ENCODE measurements at places on chromosomes 5 and 9.

DNA sequence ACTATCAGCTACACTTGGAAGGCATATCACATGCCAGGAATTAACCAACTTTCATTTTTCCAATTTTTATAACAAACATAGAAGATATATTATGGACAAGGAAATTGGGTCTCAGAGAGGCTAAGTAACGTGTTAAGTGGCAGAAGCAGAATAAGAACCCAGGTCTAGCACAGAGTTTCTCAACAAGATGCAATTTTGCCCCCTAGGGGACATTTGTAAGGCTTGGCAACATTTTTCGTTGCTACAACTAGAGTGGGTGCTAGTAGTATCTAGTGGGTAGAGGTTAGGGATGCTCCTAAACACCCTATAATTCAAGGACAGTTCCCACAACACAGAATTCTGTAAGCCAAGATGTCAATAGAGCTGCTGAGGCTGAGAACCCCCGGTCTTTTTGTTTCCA lies 180.6 kb downstream of the SNCAIP start:
- no peak for DNase-seq

DNA sequence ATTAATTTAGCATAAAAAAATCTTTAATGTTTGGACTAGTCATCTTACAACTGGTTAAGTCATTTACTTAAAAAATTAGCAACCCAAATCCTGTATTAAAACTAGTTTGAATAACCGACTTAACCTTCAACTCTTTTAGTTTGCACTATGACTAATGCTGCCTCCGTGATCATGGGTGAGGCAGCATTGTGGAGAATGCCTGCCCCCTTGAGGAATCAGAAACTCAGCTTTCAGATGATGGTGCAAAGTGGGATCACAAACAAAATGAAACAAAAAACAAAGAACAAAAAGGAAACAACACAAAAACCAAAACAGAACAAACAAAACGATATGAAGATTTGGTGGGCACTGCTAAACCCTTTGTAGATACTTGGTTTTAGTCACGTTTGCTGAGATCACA lies 127.0 kb upstream of the PALM2AKAP2 start:
- no peak for DNase-seq

DNA sequence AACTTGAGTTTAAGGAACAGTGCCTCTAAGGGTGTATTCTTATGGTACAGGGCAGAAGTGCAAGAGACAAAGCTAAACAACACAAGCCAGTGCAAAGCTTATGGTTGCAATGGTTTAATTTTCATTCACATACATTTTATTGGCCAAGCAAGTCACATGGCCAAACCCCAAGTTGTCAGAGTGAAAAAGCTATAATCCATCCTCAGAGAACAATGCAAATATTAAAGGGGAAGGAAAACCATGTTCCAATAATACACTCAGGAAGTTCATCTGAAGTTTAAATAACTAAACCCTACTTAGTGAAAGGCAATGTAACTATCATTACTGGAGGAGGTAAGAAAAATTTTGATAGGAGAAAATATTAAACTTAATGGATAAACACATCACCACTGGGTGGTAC lies 26.6 kb upstream of the TLR4 start:
- no peak for DNase-seq

DNA sequence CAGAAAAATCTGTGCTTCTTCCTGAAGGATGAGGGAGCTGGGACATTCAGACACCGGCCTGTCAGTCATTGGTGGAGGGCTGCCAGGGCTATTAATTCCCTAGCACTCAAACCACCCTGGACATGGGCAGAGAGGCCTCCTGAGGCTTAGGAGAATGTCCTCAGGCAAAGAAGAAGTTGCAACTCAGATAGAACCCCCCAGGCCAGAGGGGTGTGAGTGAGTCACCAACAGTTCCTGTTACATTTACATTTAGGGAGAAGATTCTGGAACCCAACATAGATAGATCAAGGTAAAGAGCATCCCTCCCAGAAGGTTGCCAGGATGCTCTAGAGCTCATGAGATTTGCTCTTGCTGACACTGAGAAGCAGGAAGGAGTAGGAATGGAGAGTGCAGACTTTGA lies 29.2 kb upstream of the SYK start:
- peak; percentile 57 for DNase-seq

DNA sequence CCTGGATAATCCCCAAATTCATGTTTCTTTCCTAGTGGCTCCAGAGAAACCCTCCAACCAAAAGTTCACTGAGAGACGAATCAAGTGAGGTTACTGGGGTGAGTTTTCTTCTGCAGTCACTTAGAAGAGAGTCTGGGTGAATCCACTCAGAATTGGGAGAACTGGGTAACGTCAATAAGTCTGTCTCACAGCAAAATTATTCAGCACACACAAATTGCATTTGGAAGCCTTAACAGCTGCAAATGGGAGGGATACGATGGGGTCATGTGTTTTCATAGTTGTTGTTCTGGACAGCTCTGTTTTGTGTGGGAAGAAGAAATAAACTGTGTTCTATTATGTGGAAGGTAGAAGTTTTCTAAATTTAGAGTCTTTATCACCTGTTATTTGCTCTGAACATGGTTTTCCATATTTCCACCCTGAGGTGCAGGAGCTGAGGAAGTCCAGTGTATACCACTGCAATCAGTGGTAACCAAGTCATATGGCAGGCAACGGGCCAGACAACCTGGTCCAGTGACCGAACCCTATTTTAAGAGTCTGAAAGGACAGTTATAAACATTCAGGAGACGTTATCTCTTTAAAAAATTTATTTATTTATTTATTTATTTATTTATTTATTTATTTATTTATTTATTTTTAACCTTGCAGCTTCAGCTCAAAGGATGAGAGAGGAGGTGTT lies 21.9 kb downstream of the MARCHF3 start:
- DNase-seq, result no peak

- no peak for DNase-seq
Observed at GRCh38 chr9:69922646-69923045, 102.0 kb downstream of the CFAP95 start.

DNA sequence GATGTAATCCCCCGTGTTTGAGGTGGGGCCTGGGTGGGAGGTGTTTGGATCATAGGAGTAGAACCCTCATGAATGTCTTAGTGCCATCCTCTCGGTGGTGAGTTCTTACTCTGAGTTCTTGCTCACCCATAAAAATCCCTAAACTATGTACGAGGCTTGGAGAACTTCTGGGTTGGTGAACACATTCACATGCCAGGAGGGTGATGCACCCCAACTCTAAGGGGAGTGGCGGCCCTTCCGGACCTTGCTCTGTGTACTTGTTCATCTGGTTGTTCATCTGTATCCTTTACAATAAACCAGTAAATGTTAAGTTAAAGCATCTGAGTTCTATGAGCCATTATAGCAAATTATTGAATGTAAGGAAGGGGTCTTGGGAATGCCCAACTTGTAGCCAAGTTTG lies 36.0 kb upstream of the RIC1 start:
- no peak for DNase-seq

DNA sequence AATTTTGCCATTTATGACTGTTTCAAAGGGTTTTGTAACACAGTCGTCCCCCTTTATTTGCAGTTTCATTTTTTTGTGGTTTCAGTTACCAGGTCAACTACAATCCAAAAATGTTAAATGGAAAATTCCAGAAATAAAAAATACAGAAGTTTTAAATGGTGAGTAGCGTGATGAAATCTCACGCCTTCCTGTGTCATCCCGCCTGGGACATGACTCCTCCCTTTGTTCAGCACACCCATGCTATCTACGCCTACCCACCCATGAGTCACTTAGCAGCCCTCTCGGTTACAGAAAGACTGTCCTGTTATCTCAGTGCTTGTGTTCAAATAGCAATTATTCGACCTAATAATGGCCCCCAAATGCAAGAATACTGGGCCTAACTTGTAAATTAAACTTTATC lies 765.3 kb upstream of the ADAMTS16 start:
- no peak for DNase-seq

- DNase-seq, result no peak
Observed at GRCh38 chr9:70935856-70936255, 185.6 kb downstream of the TRPM3 start.

GRCh38 chr9:31912636-31913035 lies 471.8 kb upstream of the ACO1 start:
- DNase-seq, result no peak

DNA sequence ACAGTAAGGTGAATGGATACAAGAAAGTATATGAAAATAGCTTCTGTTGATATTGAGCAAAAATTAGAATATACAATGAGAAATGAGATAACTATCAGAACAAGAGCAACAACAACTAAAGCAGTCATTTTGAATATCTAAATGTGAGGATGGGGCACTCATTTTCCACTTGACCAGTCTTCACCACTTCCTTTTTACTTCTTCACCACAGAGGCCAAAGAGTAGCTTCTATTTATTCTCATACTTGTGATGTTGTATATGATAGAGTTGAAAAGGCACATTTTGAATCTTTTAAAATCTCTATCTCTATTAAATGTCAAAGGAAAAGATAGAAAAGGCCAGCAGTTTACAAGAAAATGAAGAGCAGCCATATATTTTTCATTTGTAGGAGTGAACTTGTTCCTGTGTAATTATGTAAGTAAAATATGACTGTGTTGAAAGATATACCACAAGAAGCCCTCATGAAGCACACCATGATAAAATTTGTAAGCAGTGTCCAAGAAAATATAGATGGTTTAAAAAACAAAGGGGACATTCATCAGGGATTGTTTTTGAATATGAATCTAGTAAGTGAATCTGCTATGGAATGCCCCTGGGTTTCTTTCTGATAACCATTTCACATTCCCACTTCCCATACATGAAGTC lies 39.2 kb downstream of the ADAMTS19 start:
- no peak for DNase-seq

DNA sequence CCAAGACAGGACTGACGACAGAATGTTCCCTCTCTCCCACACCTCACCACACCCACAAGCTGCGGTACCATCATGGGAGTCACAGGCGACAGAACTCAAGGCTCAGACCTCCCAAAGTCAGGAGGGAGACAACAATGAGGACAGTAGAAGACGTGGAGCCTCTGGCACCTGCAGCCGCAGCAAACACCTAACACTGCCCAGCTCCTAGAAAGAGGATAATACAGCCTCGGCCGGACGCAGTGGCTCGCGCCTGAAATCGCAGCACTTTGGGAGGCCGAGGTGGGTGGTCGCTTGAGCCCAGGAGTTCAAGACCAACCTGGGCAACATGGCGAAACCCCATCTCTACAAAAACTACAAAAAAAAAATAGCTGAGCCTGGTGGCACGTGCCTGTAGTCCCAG lies 13.2 kb upstream of the PRDM12 start:
- no peak for DNase-seq

DNA sequence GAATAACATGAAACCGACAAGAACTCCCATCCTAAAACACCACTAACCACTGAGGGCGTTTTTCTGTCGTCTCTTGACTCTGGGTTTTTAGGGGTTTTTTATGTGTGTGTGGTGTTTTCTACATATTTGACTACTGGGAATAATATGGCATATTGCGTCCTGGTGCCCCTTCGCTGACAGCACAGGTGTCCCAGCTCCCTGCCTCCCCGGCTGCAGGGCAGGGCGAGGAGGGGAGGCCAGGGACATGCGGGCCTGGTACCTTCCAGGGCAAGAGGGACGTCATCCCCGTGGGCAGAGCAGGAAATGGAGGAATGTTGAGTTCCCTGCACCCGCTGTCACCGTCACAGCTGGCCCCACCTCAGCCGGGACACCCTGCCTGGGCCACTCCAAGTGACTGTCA lies 34.8 kb downstream of the VAV2 start:
- no peak for DNase-seq

DNA sequence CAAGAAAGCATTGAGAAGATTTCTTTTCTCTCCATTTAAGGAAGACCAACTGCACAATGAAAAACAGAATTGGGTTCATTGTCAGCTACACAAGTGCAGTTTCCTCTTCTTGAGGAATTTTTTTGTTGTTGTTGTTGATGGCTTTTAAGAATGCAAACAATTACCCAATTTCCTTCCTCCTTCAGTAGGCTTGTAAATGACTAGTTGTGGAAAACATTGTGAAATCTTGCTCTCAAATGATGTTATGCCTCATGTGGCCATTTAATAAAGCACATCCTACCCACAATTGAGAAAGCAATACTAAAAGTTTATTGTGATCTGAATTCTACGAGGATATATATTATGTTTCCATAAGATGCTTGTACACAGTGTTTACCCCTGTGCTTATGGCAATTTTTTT lies 171.6 kb downstream of the FAM174A start:
- DNase-seq, result peak; percentile 88

GRCh38 chr5:6446626-6447309 lies 1.9 kb upstream of the UBE2QL1 start:
- DNase-seq, result no peak

DNA sequence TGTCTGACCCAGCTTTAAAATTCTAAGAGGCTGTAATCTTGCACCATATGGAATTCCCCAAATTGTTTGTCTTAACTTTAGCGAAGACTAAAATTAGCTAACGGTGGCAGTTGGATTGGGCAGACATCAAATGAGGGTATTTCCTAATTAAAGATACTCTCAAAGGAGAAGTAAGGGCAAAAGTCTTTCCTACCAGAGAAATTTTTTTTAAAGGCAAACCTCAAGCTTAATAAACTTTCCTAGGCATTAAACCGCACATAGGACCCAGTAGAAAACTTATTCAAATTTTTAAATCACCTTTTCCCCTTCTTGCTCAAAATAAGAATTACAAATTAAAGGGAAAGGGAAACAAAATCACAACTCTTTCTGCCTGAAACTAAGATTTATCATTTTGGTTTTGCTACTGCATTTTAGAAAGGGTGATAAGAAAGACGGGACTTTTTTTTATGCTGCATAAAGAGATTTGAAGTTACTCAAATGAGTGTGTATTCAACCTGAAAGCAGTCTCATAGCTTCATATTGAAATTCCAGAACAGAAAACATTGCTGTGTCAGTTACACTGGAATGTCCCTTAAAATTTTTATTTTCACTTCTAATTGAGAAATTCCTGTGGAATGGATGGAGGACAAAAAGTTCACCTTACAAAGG lies 189.1 kb upstream of the PTGER4 start:
- peak; percentile 85 for DNase-seq

DNA sequence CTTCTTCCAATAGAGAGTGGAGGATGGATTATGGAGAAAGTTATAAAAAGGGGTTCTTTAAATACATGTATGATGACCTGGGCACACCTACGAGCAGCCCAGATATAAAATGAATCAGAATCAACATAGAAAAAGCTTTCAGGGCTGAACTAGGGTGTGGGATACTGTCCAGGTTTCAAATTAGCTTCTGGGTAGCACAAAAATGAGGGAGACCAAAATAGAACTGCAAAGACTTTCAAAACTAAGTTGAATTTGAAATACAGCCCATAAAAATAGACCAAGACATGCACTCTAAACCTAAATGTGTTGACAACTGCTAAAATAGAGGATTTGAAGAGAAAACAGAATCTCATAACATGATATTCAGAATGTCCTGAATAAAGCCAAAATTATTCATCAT lies 17.0 kb downstream of the ZNF484 start:
- DNase-seq, result no peak

DNA sequence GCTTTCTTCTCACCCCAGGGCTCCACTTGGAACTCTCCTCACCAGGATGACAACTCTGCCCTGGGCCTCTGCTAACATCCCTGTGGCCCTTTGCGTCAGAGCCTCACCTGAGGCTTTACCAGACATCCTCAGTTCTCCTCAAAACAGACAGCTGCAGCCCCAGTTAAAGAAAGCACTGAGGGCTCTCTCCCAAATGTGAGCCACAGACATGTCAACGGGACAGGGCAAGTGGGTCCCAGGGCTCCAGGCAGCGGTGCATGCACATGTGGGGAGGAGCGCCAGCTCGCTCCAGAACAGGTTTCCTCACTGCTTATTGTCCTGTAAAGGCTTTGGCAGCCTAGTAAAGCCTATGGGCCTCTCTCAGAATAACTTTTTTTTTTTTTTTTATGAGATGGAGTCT lies 37.3 kb downstream of the IPPK start:
- no peak for DNase-seq

Data from inflammatory macrophage (primary cell).